ENCODE measurements at places on chromosomes 7 and 10. TPM values are rescaled to one million over a fixed set of nuclear protein-coding genes. Genes with fewer than 3 reads are reported as not detected.

TAS2R3 gene
- not detected for total RNA-seq

RNF148 gene
- total RNA-seq: 0.44 TPM

PON1 gene
- total RNA-seq: not detected

BUB3 gene
- 252 TPM for total RNA-seq

CNPY1 gene
- total RNA-seq: not detected

DRGX gene
- total RNA-seq: not detected

CFTR gene
- 1.7 TPM for total RNA-seq

PIK3AP1 gene
- not detected for total RNA-seq

NACAD gene
- 1.3 TPM for total RNA-seq

NAT16 gene
- total RNA-seq: not detected

CDK6 gene
- 28.9 TPM for total RNA-seq

CARD11 gene
- 0.27 TPM for total RNA-seq

UPK3B gene
- 1.1 TPM for total RNA-seq

EGR2 gene
- not detected for total RNA-seq

LBX1 gene
- not detected for total RNA-seq

SLC26A3 gene
- total RNA-seq: not detected

DCLRE1A gene
- 5.5 TPM for total RNA-seq

AZGP1 gene
- not detected for total RNA-seq

CDHR3 gene
- total RNA-seq: 0.30 TPM

AKR1C4 gene
- not detected for total RNA-seq

ELN gene
- total RNA-seq: 1.8 TPM

FXYD4 gene
- not detected for total RNA-seq

SERPINE1 gene
- 1,952 TPM for total RNA-seq

CLEC2L gene
- total RNA-seq: not detected

ATG9B gene
- not detected for total RNA-seq
